ENCODE measurements at places on chromosomes 12 and 14. TPM values are rescaled to one million over a fixed set of nuclear protein-coding genes. Genes with fewer than 3 reads are reported as not detected.

GRCh38 chr12:56242986-56243385 is 13.1 kb downstream of the SLC39A5 start:
- DNase-seq, result no peak

DNA sequence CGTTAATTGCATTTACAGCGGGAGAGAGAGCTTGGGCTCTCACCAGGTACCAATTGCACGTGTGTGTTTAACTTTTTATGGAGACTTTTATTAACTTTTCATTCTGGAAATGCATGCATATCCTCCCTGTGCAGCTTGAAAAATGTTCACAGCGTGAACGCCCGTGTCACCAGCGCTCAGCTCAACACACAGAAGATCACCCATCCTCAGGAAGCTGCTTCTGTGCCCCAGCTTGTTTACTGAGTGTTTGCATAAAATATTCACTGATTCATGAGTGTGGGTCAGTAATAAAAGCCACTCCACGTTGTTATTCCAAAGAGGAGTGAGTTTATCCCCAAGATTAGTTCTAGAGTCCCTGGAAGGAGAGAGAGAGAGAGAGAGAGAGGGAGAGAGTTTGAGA is 75.5 kb upstream of the FZD10 start:
- DNase-seq, result no peak

The RASAL1 gene
- total RNA-seq, result not detected

- DNase-seq, result peak; percentile 70
These were observed 3.2 kb upstream of the ZNF839 start for GRCh38 chr14:102316338-102316742.

DNA sequence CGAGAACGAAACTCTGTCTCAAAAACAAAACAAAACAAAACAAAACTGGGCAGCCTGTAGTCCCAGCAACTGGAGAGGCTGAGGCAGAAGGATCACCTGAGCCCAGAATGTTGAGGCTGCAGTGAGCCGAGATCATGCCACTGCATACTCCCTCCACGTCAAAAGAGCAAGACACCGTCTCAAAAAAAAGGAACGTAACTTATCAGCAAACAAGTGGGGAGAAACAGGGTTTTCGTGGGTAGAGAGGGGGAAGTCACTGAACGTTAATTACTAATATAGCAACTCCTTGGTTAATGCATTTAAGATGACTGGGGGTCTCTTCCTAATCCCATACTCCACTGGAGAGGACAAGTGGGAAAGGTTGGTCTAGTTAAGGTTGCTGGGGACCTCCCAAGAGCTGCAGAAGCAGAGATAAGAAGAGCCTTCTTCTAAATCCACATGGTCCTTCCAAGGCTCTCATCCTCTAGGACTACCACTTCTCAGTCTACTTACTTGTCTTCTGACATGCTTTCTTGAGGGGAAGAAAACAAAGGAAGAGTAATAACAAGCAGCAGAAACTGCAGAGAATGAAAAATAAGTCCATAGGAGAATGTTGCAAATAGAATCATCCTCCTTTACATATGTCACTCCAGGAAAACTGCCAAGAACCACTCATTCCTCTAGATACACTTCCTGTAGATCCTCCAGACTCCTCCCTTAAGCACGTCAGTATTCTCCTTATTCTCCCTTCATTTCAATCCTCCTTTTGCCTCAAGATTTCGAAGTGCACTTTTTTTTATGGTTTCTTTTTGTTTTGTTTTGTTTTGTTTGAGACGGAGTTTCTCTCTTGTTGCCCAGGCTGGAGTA is 5.8 kb downstream of the NUMB start:
- peak; percentile 71 for DNase-seq

DNA sequence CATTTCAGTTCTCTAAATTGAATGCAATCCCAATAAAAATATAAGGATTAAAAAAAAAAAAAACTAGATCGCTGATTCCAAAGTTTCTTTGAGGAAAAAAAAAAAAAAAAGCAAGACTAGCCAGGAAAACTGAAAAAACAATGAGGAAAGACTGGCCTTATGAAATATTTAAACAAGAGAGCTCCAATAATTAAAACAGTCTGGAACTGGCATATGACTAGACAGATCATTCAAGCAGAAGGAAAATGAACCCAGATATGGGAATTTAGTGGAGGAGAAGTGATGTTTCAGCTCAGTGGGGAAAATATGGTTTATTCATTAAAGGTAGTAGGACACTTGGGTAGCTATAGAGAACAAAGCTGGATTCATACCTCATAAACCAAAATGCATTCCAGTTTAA is 42.0 kb upstream of the TBC1D15 start:
- no peak for DNase-seq

The SIX6 gene
- total RNA-seq, result not detected
